GM12891 (cell line): ENCODE measurements at places on chromosomes 1 and 21.

- no peak for DNase-seq
Measured at GRCh38 chr1:200929530-200930278, 35.0 kb downstream of the INAVA start.

- DNase-seq: no peak
Measured at GRCh38 chr1:215018555-215018954, 64.0 kb upstream of the KCNK2 start.

GRCh38 chr1:110829955-110830553 lies 42.9 kb upstream of the CD53 start:
- no peak for DNase-seq

DNA sequence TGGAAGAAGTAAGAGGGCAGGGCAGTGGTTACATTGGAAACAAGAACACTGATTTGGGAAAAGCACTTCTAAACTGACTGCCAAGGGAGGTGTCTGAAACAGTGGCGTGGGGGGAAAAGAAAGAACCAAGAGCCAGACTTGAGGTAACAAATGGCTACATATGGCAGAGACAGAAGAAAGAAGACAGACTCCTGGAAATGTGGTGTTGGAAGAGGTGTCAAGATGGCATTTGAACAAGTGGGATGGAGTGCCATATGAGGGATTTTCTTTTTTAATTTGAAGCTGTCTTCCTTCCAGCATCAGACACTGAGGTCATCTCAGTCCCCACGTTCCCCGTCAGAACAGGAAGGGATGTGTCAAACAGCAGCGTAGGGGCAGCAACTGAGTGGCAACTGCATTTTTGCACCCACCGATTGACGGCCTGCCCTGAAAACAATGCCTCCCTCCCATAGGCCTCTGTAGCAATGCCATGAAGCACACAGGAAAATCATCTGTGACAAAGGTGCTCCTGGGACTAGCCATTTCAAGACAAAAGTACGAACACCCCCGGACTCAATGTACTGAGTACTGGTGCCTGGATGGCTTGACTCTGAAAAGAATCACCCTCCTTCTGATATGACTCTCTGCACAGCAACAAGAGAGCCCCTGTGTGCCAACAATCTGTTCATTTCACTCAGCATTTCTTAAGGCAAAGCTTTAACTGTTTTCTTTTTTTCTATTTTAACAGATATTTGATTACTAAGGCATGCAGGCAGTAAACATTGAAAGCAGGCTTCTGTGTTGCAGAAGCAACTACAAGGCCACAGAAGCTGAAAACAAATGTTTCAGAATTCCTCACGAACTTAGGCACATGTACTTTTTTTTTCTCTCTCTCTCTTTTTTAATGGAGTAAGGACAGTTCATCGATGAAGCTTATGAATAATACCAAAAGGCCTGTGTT lies 37.0 kb downstream of the LPAR3 start:
- DNase-seq: no peak

DNA sequence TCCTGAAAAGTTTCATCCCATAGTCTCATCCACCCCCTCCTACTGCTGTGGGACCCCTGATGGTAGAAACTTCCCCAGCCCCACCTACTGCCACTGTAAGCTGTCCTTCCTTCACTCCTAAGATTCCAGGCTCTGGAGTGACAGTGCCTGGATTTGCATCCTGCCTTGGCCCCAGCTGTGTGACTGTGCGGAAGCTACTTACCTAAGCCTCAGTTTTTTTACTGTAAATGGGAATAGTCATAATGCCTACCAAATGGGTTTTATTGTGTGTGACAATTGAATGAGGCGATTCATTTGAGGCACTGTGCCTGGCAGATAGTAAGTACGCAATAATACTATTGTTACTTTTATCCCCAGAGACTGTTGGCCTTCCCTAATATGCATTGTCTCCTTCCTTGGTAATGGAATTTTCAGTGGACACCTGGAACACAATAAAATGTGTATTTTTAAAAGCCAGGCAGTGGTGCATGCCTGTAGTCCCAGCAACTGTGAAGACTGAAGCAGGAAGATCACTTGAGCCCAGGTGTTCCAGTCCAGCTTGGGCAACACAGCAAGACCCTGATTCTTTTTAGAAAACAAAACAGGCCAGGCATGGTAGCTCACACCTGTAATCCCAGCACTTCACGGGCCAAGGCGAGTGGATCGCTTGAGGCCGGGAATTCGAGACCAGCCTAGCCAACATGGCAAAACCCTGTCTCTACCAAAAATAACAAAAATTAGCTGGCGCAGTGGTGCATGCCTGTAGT lies 55.0 kb upstream of the ZNF326 start:
- DNase-seq: no peak

- no peak for DNase-seq
Measured at GRCh38 chr1:245277276-245277675, 122.5 kb downstream of the KIF26B start.

- no peak for DNase-seq
Measured at GRCh38 chr21:45155910-45156309, 81.5 kb downstream of the ADARB1 start.

- no peak for DNase-seq
Measured at GRCh38 chr1:204932573-204932909, 61.9 kb downstream of the NFASC start.

DNA sequence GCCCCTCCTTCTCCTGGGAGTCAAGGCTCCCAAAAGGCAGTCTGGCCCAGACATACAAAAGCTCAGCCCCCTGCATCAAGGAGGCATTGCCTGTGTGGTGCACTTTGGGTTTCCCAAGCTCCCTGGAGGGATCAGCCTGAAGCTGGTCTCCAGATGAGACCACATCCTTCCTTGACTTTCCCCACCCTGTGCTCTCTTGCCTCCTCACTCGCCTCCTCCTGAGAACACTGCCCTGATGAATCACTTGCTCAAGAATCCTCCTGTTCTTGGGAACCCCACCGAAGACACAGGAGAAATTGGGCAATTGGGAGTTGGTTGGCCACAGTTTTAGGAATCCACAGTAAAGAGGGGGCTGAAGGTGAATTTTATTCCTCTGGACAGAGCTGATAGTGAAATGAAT lies 34.8 kb upstream of the LYST start:
- DNase-seq: no peak
